BJ (cell line): ENCODE measurements at places on chromosomes 5 and 9.

DNA sequence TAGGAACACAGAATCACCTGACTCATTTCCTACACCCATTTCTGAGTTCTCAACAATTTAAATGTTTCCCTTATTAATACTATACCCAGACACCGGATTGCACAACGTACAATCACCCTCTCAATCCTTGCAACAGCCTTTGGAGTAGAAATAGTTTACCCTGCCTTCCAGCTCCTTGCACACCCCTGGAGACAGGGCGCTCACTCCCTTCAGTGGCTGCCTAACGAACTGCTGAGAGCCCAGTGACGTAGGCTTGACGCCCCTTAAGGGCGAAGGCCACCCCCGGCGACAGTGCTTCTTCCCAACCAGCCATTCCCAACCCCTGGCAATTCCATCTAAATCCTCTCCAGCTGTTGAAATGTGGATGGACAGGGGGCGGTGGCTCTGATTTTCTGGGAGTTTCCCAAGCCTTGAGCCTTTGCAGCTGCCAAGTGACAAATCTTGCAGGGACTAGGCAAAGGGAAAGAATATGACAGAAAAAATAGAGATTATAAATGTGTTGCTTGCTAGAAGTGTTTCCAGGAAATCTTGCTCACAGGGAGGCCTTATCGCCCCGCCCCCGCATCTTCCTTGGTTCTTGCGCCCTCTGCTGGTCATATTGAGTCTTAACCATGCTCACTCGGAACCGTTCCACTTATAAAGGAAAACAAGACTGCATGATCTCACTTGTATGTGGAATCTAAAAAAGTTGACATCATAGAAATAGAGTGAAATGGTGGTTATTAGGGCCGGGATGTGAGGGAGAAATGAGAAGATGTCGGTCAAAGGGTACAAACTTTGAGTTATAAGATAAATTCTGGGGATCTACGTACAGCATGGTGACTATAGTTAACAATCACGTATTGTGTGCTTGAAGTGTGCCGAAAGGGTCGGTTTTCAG, 7.6 kb upstream of the BARX1 start:
- DNase-seq, result peak; percentile 17

GRCh38 chr5:170811719-170812118, 28.2 kb downstream of the GABRP start:
- no peak for DNase-seq

DNA sequence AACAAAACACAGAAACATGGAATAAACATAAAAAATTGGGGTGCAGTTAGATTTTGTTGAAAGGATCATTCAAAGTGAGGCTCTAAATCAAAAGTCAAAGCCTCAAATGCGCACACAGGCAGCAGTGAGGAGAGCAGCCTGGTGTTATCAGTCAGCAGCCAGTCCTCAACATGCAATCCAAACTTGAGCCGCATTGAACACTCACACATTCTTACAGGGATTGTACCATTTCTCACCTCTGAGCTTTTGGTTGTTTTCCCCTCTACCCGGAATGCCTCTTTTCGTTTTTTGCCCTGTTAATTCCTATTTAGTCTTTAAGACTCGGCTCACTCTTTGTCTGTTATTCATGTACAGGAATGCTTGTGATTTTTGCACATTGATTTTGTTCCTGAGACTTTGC, 81.1 kb upstream of the PUM3 start:
- DNase-seq, result no peak

- no peak for DNase-seq
Observed at GRCh38 chr9:26324786-26325443, 567.7 kb downstream of the CAAP1 start.

DNA sequence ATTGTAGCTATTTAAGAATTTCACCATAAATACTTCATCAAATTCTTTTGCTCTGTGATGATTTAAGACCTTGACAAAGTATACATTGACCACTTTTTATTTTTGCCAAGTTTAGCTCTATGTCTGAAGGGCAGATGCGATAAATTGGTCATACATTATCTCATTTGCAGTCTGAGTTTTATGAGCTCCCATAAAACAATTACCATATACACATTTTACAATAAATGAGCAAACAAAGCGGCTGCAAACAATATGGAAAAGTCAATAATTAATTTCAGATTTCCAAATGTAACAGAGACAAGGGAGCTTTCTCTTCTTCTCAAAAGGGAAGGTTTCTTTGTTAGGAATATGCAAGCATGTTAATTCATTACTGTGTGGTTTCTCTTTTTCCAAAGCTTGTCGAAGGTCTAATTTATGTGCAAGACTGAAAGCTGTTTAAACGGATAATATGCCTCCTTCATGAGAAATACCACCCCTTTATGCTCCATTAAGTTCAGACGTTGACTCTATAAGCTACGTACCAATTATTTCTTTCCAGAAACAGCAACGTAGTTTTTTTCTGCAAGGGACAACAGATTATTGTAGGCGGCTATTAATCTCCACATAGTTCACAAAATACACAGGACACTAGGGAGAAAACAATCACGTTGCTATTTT, 7.0 kb upstream of the IZUMO3 start:
- no peak for DNase-seq

DNA sequence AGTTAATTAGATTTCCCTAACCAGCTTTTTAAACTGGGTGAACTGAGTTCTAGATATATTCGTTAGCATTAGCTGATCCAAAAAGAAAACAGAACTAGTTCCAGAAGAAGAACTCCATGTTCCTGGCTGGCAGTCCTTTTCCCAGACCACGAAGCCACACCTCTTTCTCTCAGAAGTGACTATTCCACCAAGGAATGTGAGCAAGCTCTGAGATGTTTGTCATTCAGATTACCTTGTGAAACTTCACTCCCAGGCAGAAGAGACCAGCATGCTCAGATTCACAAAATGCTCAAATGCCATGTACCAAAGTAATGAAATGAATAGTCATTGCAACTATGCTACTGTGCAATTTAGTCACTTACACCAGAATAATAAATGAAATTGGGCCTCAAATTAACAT, 4.4 kb upstream of the SSBP2 start:
- DNase-seq, result peak; percentile 69

DNA sequence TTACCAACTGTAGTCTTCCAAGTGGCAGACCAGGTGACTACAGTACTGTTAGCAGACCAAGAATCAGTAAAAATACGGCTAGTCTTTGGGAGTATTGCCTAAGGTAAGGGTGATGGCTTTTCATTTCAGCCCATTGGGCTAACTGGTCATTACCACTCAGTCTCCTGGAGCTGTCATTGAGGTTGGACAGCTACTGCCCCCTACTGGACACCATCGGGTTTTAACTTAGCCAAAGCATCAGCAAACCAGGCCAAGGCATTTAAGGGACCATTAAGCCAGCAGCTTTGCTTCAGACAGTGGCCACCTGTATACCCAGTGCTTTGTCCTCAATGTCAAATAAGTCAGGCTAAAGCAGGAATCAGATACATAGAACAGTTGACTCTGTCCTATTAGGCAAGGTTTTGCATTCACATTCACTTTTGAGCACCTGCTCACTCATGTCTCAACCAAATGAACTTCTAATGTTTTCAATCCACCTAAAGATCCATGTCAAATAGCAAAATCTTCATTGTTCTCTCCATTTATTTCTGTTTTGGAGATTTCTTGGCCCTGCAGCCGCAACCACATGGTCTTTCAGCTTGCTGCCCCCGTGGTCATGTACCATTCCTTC, 117.2 kb downstream of the INVS start:
- no peak for DNase-seq

DNA sequence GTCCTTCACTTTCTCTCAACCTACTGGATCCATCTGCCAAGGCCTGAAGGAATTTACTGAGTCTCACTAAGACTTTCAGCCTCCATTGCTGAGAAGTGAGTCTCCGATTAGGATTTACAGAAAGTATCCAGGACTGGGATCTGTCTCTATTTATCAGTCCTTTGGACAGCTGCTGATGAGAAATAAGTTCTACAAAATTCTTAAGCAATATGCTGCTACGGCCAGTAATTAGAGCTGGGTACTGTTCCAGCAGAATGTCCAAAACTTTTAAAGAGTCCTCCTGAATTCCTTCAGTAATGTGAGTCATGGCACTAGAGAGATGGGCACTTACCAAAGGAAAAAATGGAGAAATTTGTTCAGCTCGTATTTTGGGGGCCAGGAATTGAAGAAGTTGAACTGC, 5.9 kb downstream of the TEX10 start:
- peak; percentile 40 for DNase-seq

- no peak for DNase-seq
Observed at GRCh38 chr5:142204219-142204618, 95.6 kb downstream of the NDFIP1 start.

DNA sequence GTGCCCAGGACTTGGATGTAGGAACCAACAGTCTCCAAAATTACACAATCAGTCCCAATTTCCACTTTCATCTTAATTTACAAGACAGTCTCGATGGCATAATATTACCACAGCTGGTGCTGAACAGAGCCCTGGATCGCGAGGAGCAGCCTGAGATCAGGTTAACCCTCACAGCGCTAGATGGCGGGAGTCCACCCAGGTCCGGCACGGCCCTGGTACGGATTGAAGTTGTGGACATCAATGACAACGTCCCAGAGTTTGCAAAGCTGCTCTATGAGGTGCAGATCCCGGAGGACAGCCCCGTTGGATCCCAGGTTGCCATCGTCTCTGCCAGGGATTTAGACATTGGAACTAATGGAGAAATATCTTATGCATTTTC, 837 bp downstream of the PCDHB2 start:
- no peak for DNase-seq

- no peak for DNase-seq
Observed at GRCh38 chr5:149040421-149040820, 22.4 kb downstream of the SH3TC2 start.

- DNase-seq, result peak; percentile 55
Observed at GRCh38 chr5:77957-78804, 13.8 kb upstream of the PLEKHG4B start.

DNA sequence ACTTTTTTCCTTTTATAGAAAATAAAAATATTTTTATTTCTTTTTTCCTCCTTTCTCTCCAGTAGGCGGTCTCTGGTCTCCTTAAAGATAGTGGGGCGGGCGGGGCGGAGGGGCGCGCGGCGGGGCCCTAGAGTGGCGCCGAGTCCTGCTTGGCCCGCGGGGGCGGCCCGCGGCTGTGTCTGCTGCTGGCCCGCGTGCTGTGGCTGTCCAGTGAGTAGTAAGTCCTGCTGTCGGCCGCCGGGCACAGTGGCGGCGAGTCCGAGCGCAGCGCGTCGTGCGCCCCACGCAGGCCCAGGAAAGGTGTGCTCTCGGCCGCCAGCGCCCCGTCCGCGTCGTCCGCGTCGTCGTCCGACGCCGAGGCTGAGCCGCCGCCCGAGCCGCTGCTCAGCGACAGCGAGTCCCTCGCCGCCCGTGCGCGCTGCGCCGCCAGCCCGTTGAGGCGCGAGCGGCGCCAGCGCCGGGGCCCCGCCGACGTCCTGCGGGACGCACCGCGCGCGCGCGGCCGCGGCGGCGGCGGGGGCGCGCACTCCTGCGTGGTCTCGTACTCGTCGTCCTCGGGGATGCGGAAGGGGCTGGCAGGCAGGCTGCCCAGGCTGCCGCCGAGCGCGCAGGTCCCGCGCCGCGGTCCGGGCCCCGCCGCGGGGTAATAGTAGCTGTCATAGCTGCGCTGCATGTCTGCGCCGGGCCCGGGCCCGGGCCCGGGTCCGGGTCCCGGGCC, 52.3 kb downstream of the PSD2 start:
- no peak for DNase-seq

GRCh38 chr5:103674739-103675138, 112.2 kb upstream of the NUDT12 start:
- no peak for DNase-seq

GRCh38 chr5:164065266-164065665, 559.8 kb downstream of the MAT2B start:
- no peak for DNase-seq

DNA sequence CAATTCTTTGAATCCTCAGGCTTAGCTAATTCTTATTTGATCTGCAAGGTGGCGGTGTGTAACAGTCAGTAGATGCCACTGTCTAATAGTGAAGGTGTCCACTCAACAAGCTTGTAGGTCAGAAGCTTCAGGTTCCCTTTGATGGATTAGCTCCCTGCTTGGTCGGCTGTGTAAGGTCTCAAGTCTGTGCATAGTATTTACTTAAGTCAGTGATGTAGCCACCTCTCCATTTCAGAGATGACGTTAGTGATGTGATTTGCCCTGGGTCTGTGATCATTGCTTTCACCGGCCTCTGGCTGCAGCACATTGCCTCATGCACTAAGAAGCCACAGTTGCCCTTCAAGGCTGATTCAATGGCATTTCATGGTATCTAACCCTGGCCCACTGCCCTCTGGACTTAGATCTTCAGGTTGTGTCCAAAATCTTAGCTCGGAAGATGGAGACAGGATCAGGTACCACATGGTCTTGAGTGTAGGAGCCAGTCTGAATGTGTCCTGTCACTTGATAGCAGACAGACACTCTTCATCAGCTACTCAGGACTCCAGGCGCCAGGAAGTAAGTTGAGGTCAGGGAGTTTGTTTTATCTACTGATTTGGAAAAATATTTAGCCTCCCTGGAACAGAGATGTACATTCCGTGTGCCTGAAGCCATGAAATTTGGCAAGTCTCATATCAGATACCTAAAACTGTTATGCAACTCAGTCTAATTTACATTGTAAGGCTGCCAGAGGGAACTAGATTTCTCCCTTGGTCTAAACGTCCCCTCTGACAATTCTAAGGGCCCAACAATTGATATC, 42.9 kb downstream of the SUB1 start:
- DNase-seq, result no peak

GRCh38 chr9:12980085-12980851, 205.4 kb downstream of the LURAP1L start:
- no peak for DNase-seq

- no peak for DNase-seq
Observed at GRCh38 chr5:93723681-93724080, 17.7 kb downstream of the POU5F2 start.

DNA sequence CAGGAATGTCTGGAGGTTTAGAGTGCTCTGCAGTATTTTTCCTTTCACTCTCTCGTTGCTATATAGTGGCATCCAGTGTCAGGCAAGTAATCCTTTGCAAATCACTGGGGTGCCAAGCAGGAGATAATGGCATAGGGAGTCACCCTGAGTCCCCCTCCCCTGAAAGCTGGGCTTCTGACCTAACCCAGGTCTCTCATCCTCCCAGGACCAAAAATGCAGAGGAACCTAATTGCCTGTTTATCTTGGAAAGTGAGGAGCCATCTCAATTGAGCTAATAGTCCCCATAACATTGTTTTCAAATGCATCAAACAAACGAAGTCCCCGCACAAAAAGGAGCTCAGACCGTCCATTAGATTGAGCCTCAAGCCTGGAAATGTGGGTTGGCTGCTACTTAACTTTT, 368.0 kb upstream of the IRX2 start:
- DNase-seq, result no peak

- no peak for DNase-seq
Observed at GRCh38 chr9:114905170-114905940, 25.0 kb downstream of the TNFSF8 start.

GRCh38 chr9:33044677-33045282, 19.7 kb downstream of the DNAJA1 start:
- DNase-seq, result no peak

GRCh38 chr9:120711354-120711753, 2.9 kb downstream of the MEGF9 start:
- DNase-seq, result no peak

DNA sequence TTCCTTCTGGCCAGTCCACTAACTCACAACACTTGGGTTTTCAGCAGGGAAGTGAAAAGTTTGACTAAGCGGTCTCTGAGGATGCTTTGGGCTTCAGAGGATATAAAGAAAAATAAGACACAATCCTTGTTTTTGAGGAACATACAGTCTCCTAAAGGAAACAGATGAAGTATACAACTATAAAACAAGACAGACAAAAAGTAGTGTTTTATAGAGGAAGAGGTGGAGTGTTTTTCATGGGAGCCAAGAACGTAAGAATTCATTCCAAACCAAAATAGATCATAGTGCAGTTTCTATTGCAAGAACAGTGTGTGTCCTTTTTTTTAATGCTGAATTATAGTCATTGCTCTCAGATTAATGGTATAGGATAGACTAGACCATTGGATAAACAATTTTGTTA, 586.9 kb upstream of the BRINP1 start:
- peak; percentile 51 for DNase-seq
